Stimulated activated CD4-positive, alpha-beta T cell treated with anti-CD3 and anti-CD28 coated beads, TNF-alpha, amount 100 ng/mL, for 4 hours (primary cell): ENCODE measurements at places on chromosomes 12 and 14.

DNA sequence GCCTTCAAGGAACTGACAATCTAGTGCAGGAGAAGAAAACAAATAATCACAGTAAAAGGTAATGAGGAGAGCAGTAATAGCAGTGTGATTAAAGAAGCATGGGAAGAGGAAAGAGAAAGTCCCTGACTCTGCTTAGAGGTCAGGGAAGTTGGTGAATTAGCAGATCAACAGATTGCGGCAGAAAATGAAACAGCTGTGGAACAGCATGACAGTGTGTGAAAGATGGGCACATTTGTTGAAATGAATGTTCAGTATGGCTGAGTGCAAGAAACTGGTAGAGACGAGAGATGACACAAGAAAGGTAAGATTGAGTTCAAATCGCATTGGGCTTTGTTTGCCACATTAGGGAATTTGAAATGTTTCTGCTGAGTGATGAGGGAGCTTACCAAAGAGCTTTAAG, 63.7 kb upstream of the RASSF8 start:
- DNase-seq: no peak

DNA sequence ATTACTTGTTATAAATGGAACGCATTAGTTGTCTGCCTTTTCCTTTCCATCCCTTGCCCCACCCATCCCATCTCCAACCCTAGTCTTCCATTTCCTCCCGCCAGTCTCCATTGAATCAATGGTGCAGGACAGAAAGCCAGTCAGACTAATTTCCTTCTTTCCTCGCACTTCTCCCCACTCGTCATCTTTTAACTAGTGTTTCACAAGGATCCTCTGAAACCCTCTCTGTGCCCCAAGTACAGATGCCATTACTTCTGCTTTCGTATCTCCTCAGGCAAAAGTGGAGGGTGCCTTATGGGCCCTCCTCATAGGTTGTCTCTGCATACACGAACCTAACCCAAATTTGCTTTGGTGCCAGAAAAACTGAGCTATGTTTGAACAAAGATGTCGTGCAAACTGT, 4.2 kb downstream of the DAZAP2 start:
- DNase-seq: no peak

DNA sequence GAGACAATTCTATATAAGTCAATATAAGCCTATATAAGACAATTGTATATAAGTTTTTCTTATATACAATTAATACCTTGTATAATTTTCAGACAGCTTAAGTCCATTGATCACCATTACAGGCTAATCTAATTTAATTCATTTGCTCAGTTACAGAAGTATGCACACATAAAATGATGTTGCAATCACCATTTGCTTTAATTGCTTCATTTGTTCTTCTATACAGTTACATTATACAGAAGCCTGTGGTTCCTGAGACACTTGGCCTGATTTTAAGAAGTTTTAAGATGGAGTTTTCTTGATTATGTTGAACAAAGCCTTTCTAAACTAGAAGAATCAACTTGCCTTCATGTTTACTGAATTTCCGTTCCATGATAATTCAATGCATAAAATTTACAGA, 314.6 kb upstream of the PDE3A start:
- no peak for DNase-seq

- no peak for DNase-seq
These were observed 23.2 kb upstream of the RAP1B start for GRCh38 chr12:68587448-68587873.

- DNase-seq: no peak
These were observed 17.1 kb downstream of the SMCO2 start for GRCh38 chr12:27463511-27464219.

GRCh38 chr12:5522432-5523335, 90.8 kb downstream of the NTF3 start:
- DNase-seq: no peak

DNA sequence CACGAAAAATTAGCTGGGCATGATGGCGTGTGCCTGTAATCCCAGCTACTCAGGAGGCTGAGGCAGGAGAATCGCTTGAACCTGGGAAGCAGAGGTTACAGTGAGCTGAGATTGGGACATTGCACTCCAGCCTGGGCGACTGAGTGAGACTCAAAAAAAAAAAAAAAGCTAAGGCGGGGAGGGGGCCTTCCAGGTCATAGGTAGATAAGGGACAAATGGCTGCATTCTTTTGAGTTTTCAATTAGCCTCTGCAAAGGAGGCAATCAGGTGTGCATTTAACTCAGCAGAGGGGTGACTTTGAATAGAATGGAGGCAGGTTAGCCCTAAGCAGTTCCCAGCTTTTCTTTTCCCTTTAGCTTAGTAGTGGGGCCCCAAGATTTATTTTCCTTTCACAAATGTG, 743 bp upstream of the AACS start:
- DNase-seq: no peak

DNA sequence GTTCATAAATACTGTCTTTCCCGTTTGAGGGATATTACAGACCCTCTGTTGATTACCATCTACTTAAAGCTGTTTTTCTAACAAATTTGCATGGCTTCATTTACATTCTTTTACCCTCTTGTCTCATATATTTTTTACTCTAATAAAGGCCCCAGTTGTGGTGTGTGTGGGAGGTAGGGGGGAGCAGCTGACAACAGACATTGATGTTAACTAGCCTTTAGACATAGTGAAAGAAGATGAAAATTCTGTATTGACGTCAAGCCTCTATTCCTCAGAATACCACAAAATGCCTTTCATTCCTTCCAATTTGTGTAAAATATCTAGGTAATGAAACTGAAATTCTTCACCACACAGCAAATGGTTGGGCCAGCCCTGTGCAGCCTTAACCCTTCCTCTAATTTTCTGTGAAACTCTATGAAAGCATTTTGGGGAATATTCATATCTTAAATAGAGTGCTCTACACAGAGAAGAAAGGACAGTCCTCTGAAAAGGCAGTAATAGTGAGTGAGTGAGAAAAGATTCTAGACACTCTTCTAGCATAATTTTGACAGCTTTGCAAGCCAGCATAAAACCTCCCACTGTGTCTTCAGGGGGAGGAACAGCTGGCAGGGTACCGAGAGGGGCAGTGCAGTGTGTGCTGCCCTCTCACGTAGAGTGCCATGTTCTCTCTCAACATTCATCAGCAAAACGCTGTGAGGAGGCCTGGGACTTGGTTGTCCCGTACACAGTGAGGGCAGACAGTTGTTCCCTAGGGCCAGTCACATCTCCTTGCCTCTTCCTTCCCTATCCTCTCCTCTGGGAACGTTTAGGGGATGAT, 20.1 kb upstream of the CERS5 start:
- no peak for DNase-seq

- DNase-seq: no peak
These were observed 3.4 kb downstream of the GDF11 start for GRCh38 chr12:55746174-55746912.

DNA sequence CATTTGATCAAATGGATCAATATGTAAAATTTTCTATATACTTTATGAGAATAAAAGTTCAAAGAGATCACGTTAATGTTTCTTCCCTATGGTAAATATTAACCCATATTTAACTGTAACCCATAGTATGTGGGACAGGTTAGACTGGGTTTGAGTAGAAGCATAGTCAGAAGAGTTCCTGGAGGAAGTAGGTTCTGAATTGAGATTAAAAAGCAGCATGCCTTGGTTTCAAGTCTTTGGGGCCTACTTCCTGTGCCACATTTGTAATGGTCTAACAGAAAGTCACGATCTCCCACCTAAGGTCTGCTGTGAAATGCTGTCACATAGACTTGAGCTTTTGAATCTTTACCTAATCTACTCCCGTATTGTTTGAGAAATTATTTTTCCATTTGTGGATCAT, 63.8 kb downstream of the FIGNL2 start:
- no peak for DNase-seq

- DNase-seq: no peak
These were observed 9.5 kb upstream of the SP7 start for GRCh38 chr12:53345486-53346188.

GRCh38 chr14:52053044-52053443, 15.8 kb downstream of the NID2 start:
- no peak for DNase-seq

DNA sequence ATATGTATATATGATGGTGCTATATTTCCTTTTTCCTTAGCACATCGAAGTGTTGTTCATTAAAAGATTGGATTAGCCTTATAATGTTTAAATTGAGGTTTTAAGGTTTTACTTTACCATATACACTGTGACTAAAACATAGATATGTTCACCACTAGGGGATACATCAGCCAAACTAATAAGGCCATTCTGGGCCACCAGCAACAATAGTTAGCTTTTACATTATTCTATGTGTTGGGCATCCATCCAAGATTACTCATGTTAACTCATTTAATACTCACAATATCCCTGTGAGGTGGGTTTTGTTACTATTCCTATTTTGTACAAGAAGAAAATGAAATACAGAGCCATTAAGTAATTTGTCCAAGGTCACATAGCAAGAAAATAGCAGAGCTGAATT, 202.6 kb upstream of the AVPR1A start:
- DNase-seq: no peak

GRCh38 chr12:14167005-14167628, 185.7 kb upstream of the GRIN2B start:
- DNase-seq: no peak

GRCh38 chr12:51773145-51773869, 75.2 kb downstream of the FIGNL2 start:
- DNase-seq: no peak

- no peak for DNase-seq
These were observed 44.2 kb downstream of the CLMN start for GRCh38 chr14:95275494-95275893.

DNA sequence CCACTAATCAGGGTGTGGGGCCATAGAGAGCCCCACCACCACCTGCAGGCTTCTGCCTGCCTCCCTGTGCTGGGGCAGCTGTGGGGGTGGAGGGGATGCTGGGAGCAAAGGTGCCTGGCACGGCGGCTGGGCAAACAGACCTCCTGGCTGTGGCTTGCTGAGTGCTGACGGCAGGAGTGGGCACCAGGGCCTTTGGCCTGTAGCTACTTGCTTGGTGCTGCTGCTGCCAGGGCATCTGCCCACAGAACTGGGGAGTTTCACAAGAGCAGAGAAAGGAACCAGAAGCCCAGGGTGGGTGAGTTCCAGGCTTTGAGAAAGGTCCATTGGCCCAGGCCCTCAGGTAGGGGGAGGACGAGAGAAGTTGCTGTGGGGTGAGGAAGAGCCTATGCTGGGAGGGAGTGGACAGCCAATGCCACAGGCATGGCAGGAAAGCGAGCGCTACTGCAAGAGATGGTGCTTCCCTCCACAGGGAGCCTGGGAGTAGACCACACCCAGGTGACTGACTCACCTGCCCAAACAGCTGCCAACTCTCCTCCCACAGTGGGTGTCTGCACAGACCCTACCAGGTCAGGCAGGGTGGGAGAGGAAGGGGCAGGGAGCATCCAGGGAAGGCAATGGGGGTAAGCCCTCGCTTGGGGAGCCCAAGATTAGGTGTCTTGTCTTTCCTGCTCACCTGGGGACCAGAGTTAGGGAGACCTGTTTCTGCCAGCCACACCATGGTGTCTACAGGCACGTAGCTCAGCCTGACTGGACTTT, 39.0 kb upstream of the HDAC7 start:
- DNase-seq: no peak

DNA sequence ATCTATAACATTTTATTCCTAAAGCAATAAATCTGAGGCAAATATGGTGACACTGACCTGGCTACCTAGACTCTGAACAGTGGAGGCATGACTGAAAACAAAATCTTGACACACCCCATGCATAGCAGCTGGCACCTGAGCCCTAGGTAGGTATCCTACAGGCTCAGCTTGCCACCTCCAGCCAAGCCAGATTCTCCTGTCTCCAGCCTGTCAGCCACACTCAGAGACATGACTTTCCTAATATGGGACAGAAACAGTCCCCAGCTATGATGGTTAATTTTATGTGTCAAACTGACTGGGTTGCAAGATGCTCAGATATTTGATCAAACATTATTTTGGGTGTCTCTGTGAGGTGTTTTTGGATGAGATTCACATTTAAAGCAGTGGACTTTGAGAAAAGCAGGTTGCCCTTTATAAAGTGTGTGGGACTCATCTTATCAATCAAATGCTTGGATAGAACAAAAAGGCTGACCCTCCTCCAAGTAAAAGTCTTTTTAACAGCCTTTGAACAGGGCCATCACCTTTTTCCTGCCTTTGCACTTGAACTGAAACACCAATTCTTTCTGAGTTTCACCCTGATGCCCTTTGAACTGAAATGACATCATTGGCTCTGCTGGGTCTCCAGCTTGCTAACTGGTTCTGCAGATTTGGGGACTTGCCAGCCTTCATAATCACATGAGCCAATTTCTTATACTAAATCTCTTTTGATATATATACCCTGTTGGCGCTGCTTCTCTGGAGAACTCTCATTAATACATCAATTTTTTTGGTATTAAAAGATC, 125.4 kb downstream of the LLPH start:
- DNase-seq: no peak

- DNase-seq: no peak
These were observed 112.2 kb downstream of the CHST11 start for GRCh38 chr12:104568935-104569334.

GRCh38 chr12:132162508-132163031, 18.3 kb downstream of the NOC4L start:
- DNase-seq: no peak

- no peak for DNase-seq
These were observed 219.4 kb downstream of the KSR2 start for GRCh38 chr12:117749431-117749830.

- DNase-seq: no peak
These were observed 224.8 kb upstream of the NPAS3 start for GRCh38 chr14:32713856-32714255.

- no peak for DNase-seq
These were observed 34.2 kb downstream of the ARID4A start for GRCh38 chr14:58332561-58332960.

- DNase-seq: no peak
These were observed 62.1 kb downstream of the ACACB start for GRCh38 chr12:109178532-109178931.

GRCh38 chr12:49557187-49557916, 10.6 kb downstream of the MCRS1 start:
- no peak for DNase-seq

DNA sequence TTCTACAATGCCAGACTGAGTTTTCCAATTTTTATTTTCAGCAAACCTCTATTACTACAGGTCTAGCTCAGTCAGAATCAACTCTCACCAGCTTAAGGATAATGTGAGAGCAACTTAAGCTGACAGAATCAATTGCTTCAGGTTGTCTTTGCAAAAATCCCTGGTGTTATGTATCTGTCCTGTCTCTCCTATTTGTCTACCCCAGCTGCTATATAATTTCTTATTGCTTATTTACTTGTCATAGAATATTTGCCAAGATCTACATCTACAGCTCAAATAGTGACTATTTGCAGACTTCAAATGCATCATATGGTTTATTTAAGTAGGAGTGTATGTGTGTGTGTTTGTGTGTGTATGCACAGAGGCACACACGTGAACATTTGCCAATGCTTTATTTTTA, 54.1 kb downstream of the FOXG1 start:
- no peak for DNase-seq

GRCh38 chr14:70663707-70664179, 22.0 kb downstream of the TTC9 start:
- DNase-seq: no peak

GRCh38 chr12:124704619-124705018, 137.2 kb upstream of the NCOR2 start:
- no peak for DNase-seq

GRCh38 chr12:28232211-28232928, 42.1 kb downstream of the CCDC91 start:
- DNase-seq: no peak

- DNase-seq: no peak
These were observed 513 bp downstream of the HOXC11 start for GRCh38 chr12:53973236-53974042.

- DNase-seq: no peak
These were observed 379.8 kb downstream of the FUT8 start for GRCh38 chr14:65792208-65792905.

GRCh38 chr12:114623737-114624136, 60.2 kb downstream of the TBX3 start:
- no peak for DNase-seq
